ENCODE measurements at places on chromosomes 12 and 14.

DNA sequence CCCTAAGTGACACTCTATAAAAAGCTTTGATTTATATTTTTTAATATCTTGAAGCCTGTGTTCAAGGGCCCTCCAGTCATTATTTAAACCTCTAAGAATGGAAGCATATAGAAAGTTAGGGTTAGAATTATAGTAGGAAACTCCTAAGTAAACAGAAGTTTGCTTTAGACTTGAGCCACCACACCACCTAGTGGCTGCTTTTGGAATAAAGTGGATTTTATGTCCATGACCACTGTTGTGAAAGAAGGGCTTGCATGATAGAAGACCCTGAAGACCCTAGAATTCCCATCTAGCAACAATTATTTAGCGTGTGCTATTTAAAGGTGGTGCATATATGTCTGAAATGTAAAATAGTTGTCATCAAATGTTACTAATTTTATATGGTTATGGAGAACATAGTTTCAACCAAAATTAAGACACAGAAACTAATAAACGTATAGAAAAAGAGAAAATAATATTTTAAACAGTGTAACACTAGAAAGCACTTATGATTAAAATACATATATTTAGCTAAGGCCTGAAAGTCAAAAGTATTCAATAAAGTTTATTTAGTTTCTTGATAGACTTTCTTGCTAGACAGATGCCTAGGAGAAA, 21.3 kb downstream of the LRRIQ1 start:
- DNase-seq = peak; percentile 41

- DNase-seq = no peak
These were observed 80.2 kb upstream of the FUT8 start for GRCh38 chr14:65332141-65332871.

- DNase-seq = no peak
These were observed 7.7 kb upstream of the SLC6A15 start for GRCh38 chr12:84920331-84920730.

DNA sequence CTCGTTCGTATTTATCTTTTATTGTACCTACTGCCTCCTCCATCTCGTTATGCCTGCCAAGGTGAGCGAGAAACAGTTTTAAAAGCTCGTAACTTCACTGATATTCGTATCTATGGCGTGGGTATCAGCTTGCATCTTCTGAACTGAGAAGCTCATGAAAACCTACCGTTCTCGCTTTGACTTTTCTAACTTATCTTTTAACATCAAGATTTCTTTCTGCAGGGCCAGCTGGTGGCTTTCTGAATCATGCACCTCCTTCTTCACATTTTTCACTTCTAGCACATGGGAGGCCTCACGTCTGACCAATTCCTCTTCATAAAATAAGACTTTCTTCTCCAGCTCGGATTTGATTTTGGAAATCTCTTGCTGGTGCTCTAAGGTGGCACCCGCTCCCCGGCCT, 45.8 kb downstream of the AMN start:
- DNase-seq = no peak

- no peak for DNase-seq
These were observed 680.9 kb downstream of the TMEM121 start for GRCh38 chr14:106207316-106207715.

DNA sequence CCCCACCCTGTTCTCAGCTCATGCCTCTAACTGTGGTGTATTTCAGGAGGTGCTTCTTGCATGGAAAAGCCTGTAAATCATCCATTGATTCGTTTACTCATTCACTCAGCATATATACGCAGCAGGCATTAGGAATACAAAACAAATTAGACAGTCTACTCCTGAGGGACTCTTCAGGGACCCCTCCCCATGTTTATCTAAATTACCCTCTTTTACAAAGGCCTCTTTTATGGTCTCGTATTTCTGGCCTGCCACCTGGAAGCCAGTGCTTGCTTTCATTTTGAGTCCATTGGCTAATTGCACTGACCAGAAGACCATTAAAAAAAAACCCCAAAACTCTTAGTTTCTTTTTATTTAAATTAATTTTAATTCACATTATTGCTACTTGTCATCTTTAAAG, 134.4 kb downstream of the DACT1 start:
- DNase-seq = no peak

GRCh38 chr12:107522692-107523477, 162.7 kb upstream of the PWP1 start:
- no peak for DNase-seq

- no peak for DNase-seq
These were observed 111.8 kb upstream of the IGF1 start for GRCh38 chr12:102592134-102592533.

DNA sequence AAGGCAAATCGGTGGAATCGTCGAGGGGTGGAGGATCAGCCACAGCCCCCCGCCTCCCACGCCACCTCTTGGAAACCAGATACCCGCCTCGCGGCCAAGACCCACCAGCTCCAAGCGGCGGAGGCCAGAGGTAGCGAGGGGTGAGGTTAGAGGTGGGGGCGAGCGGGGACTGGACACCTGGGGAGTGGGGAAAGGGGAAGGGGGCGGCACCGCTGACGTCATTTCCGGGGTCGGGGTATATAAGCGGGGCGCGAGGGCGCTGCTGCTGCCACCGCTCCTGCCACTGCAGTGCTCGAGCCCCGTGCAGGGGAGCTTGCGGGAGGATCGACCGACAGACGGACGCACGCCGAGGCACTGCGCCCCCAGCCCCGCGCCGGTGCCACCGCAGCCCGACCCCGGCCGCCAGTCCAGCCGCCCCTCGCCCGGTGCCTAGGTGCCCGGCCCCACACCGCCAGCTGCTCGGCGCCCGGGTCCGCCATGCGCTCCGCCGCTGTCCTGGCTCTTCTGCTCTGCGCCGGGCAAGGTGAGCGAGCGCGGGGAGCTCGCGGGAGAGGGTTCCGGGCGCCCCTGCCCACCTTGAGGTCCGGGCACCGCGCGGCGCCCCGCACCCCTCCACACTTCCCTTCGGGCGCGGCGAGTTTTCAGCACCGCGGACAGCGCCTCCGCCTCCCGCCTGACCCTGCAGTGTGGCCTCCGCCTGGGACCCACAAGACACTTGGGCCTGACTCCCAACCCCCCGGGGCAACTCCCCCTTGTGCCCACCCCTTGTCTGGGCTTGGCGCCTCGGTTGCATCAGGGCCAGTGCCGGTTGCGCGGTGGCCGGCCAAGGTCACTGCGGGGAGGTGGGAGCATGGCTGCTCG, at the start of gene CHGA:
Gene CHGA (plus strand): TSS at position 268 of the 861 bp plus-strand sequence. CDS start 210 bp downstream, at position 478.
- DNase-seq = no peak

GRCh38 chr12:129160282-129160681, 307.0 kb downstream of the GLT1D1 start:
- DNase-seq = no peak

DNA sequence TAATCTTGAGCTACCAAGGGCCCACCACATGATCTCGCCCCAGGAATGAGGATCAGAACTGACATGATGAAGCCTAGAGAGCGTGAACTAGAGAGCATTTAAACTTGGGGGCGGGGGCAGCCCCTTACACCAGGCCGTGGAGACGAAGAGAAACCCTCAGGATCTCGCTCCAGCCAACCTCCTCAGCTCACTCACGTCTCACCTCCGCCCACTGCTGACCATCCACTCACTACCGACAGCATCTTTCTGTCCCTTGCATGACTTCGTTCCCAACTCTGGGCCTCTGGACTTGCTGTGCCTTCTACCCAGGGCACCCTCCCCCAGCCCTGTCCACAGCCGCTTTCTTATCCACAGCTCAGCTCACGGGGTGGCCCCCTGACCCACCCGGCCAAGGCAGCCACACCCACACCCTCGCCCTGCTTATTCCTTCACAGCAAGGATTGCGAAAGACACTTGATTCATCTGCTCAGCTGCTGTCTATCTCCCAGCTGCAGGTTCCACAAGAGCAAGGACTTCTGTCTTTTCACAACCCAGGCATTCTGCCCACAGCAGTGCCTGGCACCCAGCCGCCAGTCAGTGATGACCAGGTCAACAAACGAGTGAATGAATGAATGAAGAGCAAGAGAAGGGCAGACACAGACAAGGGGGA, 6.4 kb downstream of the STX2 start:
- DNase-seq = no peak

DNA sequence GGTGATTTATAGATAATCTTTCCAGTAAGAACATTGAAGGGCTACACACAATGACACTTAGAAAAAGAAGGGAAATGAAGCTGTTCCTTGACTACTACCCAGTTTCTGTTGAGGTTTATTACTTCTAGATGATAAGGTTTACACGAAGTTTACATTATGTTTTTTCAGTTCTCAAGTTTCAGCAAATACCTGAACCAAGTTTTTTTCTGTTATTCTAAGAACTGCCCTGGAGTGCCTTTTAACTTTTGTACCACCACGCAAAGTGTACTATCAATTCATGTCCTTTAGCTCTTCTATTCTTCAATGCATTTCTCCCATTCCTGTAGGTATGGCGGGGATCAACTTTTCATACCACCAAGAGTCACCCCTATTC, 5.8 kb downstream of the FBXL14 start:
- DNase-seq = no peak

DNA sequence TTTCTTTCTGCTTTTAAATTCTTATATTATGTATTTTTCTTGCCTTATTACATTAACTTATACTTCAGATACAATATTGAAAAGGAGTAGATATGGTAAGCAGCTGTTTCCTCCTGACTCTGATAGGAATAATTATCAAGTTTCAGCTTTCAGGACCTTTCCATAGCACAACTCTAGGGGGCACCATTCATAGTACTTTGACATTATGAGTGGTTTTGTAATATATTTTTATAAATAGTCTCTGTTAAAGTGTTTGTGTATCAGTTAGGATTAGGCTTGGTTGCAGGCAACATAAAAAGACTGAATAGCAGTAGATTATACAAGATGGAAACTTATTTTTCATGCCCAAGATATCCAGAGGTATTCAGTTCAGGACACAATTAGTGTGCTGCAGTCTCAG, 27.9 kb upstream of the PARP11 start:
- DNase-seq = no peak

DNA sequence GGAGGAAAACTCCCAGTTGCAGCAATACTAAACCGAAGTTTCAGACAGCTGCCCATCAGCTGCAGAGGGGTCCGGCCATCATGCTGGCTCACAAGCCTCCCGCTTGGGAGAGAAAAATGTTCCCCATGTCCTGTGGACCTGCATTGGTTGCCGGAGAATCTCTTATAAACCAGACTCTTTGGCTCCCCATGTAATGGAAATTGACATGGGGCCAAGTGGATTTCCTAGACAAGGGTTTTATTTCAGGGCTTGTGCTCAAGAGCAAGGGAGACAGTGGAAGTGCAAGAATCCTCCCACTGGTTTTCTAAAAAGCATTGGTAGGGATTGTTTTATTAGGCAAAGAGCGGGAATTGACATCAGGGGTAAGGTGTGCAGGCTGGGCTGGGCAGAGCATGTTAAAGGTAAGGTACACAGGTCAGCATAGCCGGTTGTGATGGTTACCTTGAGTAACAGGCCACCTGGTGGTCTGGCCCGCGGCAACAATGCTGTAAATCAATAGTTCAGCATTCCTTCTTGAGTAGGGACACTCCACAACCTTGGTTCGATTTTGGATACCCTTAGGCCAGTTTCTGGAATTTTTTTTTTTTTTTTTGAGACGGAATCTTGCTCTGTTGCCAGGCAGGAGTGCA, 135.4 kb downstream of the UNC79 start:
- no peak for DNase-seq

- no peak for DNase-seq
These were observed 21.0 kb upstream of the SLC6A12 start for GRCh38 chr12:234891-235415.

DNA sequence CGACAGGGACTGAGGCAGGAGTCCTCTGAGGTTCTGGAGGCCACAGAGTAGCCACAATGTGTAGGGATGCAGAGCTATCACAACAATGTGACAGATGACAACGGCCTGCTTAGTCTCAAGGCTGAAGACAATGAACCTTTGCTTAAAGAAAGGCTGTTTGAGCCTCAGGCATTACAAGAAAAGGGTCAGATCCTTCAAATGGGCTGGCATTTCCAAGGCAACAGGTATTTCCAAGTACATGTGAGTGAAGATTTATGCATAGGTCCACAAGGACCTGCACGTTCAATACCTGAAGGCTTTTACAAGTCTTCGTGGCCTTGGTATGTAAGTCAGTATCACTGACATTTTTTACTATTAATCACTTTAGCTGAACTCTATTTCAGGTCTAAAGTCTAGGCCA, 62.0 kb downstream of the TMCC3 start:
- DNase-seq = no peak

DNA sequence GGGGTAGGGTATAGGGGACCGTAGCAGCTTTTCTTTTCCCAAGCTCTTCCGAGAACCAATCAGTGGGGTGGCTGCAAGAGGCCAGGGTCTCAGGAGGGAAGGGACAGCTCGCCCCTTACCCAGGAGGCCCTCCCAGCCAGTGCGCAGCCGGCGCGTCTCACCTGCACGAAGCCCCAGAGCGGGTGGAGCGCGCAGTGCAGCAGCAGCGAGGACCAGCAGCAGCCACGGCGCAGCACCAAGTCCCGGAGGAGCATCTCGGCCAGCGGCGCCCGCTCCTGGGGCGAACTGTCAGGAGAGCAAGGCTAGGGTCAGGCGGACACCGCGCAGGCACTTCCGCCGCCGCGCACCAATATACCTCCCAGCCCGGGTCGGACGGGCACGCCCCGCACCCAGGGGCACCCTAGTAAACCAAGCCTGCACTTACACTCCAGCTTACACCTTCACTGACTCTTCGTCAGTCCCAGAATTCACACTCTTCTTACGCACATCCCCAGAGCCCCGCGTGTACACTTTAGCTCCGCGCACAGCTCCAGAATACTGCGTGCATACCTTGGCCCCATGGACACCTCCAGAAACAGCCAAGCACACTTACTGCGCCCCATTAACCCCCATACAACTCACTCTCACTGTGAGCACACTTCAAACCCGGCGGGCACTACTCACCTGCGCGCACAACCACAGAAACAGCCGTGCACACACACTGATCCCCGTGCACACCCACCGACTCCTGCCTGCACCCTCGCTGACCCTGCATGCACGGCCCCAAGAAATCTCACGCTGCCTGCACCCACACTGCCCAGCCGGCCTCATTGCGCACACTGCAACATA, 606 bp downstream of the PRIMA1 start:
- no peak for DNase-seq

DNA sequence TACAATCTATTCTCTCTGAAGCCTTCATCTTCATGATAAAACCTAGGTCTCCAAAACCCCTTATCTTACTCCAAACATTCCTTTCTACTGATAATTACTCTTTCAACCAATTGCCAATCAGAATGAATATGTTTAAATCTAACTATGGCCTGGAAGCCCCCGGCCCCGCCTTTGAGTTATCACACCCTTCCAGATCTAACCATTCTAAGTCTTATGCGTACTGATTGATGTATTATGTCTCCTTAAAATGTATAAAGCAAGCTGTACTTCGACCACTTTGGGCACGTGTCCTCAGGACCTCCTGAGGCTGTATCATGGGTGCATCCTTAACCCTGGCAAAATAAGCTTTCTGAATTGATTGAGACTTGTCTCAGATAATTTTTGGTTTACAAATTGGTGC, 14.4 kb downstream of the PABPN1 start:
- DNase-seq = no peak

- no peak for DNase-seq
These were observed 52.9 kb downstream of the PHLDA1 start for GRCh38 chr12:75978677-75979076.

DNA sequence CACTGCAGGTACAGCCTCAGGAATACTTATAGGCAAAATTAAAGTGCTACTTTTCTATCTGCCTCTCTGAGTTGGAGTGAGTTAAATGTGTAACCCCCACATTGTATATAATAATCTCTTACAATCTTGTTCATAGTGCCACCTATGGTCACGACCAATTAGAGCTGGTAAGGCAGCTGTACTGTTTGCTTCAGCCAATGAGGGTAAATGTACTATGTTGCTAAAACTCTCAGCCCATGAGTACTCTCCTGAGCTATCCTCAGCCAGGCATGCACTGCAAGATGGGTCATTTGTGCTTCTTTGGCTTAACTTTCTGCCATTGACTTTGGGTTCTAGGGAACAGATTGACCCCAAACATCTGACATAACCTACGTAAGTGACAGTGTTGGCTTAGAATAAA, 15.0 kb upstream of the MDM2 start:
- no peak for DNase-seq

Data from KG1 (cell line).